ENCODE measurements at places on chromosomes 3 and 15.

DNA sequence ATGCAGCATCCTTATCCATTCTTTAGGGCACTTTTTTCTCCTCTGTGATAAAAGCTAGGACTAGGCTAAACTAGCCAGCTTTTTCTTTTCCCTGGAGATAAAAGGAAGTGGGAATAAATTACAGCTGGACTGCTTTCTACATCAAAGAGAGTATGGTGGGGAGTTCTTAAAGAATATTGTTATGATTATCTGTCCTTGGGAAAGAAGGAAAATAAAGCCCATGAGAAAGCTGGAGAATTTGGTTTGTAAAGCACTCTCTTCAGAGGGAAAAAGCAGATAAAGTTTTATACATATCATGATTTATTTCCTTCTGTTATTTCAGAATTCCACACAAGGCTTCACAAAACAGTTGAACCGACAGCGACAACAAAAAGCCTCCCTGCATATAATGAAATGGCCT is 923.0 kb downstream of the DIPK2A start:
- no peak for DNase-seq

DNA sequence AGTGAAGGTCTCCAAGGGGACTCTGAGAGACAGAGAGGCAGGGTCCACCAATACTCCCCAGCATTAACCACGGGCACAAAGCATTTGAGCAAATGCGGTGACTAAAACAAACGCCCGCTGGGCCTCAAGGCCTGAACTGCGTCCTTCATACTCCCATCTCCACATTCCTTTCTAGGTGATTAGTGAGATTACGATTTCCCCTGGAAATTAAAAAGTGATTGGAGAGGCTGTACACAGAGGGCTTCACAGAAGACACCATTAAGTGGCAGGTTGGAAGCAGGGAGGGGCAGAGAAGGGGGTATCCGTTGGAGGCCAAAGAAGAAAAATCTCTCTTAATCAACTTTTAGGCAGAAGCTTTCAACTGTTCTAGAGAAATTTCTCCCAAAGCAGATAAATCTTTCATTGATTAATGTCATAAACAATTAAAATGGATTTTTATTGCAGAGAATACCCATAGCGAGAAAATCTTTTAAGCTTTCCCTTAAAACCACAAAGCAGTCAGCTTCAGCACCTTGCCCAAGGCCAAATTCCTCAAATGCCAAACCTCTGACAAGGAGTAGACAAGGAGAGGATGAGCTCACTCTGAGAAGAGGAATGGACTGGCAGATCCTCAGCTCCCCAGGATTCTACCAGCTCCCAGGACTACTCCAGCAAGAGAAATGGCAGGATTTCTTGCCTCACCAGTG is 38.2 kb downstream of the MB21D2 start:
- peak; percentile 95 for DNase-seq

- DNase-seq, result no peak
These were observed 1.3 kb downstream of the TNK2 start for GRCh38 chr3:195906865-195907683.

GRCh38 chr3:124760601-124761000 is 30.3 kb downstream of the UMPS start:
- DNase-seq, result peak; percentile 44
